ENCODE measurements at places on chromosomes 4 and X.

DNA sequence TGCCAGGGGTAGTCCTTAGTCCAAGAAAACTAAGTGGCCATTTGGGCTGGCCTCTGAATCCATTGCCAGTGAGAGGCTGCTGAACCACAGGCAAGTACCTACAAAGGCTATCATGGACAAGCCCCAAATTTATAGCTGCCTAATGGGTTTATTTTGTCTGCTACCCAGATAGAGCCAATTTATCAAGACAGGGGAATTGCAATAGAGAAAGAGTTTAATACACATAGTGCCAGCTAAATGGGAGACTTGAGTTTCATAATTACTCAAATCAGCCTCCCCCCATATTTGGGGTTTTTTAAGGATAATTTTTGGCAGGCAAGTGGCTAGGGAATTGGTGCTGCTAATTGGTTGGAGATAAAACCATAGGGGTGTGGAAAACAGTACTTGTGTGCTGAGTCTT lies 73.1 kb upstream of the BMP2K start:
- DNase-seq = no peak

DNA sequence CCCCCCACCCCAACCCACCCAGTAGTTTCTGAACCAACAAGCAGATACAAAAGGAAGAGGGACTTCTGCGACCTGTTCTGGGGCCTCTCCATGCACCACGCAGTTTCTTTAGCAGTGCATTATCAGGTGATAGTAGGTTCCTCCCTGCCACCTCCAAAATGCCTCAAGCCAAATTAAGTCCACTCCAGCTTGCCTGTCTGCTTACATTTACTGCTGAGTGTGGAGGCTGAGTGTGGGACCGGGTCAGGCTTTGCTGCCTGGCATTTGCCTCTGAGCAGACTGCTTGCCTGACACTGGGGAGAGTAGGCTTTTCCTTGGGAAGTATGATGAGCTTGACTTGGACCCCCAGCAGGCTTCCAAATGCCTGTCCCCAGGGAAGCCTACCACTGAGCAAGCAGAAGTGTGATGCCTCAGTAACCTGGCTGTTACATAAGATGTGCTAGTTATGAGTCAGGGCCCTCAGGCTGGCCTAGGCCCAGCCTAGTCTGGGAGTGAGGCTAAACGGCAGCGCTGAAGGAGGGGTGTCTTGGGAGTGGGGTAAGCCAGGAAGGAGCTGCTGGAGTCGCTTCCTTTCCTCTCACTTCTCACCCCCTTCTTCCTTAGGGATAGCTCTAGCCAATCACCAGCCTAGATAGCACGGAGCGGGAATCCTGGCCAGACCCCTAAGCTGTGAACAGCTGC lies 9.0 kb downstream of the TSC22D3 start:
- DNase-seq = no peak

DNA sequence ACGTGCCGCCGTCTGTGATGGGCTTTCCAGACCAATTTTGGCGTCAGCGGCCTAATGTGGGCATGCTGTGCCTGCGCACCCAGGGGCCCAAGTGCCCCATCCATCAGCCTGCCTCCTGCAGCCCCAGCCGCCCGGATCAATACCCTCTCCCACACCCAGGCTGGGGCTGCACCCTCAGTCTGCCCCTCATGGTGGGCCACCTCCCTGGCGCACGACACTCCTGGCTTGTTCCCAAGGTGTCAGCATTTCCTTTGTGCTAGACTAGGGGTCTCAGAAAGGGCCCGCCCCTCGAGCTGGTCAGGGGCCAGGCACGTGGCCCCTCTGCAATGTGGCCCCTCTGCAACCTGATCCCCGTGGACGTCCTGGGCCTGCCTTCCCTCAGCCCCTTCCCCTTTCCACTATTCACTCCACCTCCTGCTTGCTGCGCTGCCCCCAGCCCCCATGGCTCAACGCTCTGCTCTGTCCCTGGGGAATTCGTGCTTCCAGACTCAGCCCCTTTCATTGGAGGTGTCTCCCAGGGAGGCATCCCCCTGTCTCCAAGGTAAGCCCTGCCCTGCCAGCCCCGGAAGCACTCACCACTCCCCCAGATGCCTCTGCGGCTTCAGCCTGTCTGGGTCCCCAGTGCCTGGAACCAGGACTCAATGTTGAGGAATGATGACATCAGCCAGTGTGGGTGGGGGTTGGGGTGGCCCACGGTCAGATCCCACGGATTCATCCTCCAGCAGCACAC lies 130.8 kb downstream of the HMX1 start:
- DNase-seq = no peak

DNA sequence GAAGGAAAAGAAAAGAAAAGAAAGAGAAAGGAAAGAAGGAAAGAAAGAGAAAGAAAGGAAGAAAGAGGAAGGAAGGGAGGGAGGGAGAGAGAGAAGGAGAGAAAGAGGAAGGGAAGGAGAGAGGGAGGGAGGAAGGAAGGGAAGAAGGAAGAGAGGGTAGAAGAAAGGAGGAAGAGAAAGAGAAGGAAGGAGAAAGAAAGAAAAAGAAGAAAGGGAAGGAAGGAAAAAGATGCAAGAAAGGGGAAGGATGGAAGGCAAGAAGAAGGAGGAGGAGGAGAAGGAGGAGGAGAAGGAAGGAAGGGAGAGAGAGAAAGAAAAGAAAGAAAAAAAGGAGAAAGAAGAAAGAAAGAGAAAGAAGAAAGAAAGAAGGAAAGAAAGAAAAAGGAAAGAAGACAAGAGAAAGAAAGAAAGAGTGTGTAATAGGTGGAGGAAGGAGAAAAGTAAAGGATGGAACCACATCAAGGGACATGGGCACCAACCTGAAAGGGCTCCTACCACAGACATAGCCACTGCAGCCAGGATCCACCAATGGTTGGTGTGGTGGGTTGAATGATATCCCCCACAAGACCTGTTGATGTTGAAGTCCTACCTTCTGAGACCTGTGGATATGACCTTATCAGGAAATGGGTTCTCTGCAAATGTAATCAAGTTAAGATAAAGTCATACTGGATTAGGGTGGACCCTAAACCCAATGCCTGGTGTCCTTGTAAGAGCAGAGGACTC lies 80.2 kb downstream of the RELL1 start:
- no peak for DNase-seq

GRCh38 chrX:17414027-17414658 lies 39.1 kb downstream of the NHS start:
- no peak for DNase-seq

GRCh38 chr4:110412354-110413065 lies 63.4 kb upstream of the ENPEP start:
- no peak for DNase-seq

DNA sequence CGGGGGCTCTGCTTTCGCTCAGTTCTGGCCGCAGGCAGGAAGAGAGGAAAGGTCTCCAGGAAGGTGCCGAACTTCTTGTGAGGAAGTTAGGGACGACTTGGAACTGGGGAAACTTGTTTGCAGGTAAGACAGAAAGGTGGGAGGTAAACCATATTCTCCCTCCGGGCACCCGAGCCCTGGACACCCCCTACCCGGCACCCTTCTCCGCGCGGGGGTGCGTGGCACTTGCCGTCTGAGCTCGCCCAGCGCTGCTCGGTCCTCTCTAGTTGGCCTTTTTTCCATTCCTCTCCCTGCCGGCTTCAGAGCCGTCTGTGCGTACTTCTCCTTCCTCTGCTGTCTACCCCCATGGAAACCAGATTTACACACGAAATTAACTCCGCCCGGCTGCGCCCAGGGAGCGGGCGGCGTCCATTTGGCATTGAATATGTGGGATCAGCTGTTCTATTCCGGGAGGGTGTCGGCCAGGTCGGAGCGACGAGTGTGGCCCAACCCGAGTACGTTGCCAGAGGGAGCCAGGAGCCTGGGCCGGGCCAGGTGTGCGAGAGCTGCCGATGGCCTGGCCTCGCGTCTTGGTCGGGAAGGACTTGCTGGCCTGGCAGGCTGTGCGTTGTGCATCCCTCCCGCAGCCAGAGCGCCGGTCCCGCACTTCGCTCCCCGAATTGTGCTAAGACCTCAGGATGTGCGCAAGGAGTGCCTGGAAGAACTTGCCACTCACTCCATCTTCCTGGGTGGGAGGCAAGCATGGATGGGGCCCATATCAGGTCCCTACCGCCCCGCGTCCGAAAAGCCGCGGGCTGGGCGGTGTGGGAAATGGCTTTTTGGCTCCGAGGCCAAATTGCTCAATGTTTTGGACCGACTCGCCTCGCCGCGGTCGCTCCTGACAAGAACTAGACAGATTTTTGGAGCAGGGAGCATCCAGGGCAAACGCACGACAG lies 1.7 kb downstream of the PDGFRA start:
- no peak for DNase-seq

DNA sequence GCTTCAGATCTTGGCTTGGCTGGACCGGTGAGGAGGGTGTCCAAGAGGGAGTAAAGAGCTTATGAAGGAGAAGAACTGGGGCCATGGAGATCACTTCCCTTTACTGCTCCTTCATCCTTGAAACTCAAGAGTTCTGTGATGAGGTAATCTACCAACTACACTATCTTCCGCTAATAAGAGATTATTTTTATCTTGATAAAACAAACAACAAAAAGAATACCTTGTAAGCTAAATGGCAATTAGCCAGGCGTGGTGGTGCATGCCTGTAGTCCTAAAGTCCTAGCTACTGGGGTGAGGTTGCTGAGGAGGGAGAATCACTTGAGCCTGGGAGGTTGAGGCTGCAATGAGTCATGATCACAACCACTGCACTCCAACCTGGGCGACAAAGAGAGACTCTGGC lies 47.4 kb downstream of the HAUS3 start:
- DNase-seq = no peak

DNA sequence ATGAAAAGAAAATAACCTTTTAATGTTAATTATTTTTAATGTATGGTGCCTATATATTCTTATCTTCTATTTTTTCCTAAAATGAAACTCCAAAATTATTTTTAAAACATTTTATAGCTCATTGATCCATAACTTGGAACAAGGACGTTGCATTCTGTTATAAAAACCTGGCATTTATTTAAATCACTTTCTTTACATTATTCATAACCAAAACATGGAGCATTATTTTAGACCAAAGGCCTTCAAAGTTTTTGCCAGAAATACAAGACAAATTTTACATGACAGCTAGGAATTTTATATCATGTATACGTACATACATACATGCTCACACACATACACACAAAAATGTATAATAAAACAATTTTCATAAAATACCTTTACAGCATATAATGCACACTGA lies 259.8 kb downstream of the QDPR start:
- no peak for DNase-seq

DNA sequence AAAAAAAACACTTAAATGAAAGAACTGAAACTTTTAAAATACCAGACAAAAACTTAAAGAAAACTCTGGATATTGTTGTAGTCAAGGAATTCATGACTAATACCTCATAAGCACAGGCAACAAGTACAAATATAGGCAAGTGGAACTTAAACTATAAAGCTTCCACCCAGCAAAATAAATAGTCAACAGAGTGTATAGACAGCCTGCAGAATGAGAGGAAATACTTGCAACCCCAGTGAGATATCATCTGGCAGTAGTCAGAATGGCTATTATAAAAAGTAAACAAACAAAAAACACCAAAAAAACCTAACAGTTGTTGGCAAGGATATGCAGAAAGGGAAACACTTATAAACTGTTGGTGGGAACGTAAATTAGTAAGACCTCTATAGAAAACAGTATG lies 9.6 kb upstream of the RPS6KA6 start:
- no peak for DNase-seq

DNA sequence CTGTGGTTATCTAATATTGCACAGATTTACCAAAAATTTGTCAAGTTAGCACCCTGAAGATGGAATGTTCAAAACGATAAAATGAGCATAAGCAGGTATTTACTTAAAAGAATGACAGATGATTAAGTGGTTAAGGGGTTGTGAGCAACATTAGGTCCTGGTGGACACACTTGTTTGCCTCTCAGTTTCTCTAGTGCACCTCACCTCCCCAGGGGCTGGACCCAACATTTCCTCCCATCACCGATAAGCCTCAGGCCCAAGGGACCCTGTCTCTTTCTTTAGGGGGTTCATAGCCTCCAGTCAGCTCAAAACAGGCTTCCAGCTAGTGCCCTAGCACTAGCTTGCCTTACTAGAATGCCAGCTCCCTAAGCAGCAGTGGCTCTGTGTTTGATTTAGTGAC lies 88.0 kb downstream of the ATP11C start:
- DNase-seq = no peak

All from WERI-Rb-1 (cell line).